ENCODE measurements at places on chromosomes 16 and 17.

GRCh38 chr16:67873435-67874370 lies 851 bp downstream of the EDC4 start:
- no peak for DNase-seq

GRCh38 chr17:75576661-75577060 lies 10.9 kb upstream of the MYO15B start:
- DNase-seq: no peak

DNA sequence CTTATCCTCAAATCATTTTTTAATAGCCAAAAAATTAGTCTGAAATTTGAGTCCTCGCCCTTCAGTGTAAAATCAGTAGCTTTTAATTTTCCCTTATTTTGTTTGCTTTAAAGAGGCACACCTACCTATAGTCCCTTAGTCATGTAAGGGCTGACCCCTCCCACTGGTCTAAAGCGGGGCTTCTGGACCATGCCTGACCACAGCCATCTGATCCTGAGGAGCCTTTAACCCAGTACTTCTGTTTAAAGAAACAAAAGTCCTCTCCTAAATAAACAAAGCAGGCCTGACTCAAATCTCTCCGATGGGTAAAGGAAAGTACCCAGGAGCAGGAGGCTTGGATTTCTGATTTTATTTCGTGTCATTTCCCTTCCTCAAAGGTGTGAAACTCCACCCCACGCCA lies 92.0 kb upstream of the CCL2 start:
- DNase-seq: no peak

DNA sequence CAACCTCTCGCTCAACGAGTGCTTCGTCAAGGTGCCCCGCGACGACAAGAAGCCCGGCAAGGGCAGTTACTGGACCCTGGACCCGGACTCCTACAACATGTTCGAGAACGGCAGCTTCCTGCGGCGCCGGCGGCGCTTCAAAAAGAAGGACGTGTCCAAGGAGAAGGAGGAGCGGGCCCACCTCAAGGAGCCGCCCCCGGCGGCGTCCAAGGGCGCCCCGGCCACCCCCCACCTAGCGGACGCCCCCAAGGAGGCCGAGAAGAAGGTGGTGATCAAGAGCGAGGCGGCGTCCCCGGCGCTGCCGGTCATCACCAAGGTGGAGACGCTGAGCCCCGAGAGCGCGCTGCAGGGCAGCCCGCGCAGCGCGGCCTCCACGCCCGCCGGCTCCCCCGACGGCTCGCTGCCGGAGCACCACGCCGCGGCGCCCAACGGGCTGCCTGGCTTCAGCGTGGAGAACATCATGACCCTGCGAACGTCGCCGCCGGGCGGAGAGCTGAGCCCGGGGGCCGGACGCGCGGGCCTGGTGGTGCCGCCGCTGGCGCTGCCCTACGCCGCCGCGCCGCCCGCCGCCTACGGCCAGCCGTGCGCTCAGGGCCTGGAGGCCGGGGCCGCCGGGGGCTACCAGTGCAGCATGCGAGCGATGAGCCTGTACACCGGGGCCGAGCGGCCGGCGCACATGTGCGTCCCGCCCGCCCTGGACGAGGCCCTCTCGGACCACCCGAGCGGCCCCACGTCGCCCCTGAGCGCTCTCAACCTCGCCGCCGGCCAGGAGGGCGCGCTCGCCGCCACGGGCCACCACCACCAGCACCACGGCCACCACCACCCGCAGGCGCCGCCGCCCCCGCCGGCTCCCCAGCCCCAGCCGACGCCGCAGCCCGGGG lies 1.3 kb downstream of the FOXC2 start:
- DNase-seq: no peak

- no peak for DNase-seq
Measured at GRCh38 chr17:63826468-63827001, 696 bp upstream of the PSMC5 start.

- no peak for DNase-seq
Measured at GRCh38 chr16:77402118-77402517, 32.7 kb downstream of the ADAMTS18 start.

DNA sequence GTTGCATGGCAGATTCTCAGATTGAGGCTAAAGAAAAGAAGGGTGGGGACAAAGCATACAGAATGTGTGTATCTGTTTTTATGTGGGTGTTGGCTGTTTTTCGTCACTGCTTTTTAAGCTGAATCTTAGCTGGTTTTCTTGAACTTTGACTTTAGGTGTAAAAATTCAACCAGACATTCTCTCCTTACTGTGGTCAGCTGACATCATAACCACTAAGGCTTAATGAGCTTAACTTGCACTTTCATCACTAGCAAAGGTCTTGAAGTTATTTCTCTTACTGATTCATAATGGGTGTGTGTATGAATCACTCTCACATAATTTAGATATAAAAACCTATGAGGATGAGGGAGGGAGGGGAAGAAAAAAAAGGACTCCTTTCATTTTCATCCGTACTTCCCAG lies 4.0 kb upstream of the CDC6 start:
- DNase-seq: no peak

GRCh38 chr16:46976550-46976949 lies 3.1 kb upstream of the DNAJA2 start:
- DNase-seq: no peak

- DNase-seq: no peak
Measured at GRCh38 chr17:16989230-16989952, 17.5 kb upstream of the TNFRSF13B start.

- DNase-seq: no peak
Measured at GRCh38 chr17:50355701-50356341, 9.9 kb downstream of the XYLT2 start.

GRCh38 chr16:69311533-69312387 lies 610 bp downstream of the VPS4A start:
- no peak for DNase-seq

GRCh38 chr17:22272363-22273146 lies 580.2 kb downstream of the KCNJ18 start:
- no peak for DNase-seq

- no peak for DNase-seq
Measured at GRCh38 chr16:81601601-81602255, 157.1 kb downstream of the CMIP start.

DNA sequence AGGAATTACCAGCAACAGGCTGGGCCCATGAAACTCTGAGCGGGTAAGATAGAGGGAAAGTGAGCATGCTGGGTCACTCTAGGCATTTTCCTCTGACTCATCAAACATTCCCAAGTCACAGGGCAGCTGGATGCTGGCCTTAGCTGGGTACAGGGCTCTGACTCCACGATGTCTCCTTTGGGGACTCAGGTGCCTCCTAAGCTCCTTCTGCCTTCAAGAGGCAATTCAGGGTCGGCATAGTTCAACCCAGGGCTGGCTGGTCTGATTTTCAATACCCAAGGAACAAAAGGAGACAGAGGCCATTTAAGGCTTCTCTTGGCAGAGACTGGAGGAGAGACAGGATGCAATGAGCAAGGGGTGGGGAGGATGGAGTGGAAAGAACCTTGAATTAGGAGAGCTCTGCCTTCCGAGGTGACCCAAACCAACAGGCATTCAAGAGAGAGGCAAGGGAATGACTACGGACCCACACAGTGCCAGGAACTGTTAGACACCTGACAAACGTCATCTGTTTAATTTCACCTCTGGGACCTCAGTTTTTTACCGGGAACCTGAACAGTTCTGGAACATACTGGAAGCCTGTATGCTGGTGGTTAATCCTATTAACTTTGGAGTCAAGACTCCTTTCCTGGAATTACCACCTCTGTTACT lies 910 bp downstream of the WBP2 start:
- no peak for DNase-seq

DNA sequence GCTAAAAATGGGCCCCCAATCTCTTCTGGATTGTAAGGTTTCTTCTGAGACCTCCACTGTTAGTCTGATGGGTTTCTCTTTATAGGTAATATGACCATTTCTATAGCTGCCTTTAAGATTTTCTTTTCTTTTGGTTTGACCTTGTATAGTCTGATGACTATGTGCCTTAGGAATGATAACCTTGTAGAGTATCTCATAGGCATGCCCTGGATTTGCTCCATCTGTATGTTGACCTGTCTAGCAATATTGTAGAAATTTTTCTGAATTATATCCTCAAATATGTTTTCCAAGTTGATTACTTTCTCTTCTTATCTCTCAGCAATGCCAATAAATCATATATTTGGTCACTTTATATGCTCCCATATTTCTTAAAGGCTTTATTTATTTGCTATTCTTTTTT lies 1403.8 kb upstream of the GOT2 start:
- no peak for DNase-seq

- peak; percentile 92 for DNase-seq
Measured at GRCh38 chr17:73092523-73093135, at the start of gene SLC39A11. Gene SLC39A11 (minus strand): TSS chr17:73092688. CDS start chr17:73088764, 3,924 bp downstream.

- no peak for DNase-seq
Measured at GRCh38 chr16:62738666-62739460, 702.6 kb upstream of the CDH8 start.

DNA sequence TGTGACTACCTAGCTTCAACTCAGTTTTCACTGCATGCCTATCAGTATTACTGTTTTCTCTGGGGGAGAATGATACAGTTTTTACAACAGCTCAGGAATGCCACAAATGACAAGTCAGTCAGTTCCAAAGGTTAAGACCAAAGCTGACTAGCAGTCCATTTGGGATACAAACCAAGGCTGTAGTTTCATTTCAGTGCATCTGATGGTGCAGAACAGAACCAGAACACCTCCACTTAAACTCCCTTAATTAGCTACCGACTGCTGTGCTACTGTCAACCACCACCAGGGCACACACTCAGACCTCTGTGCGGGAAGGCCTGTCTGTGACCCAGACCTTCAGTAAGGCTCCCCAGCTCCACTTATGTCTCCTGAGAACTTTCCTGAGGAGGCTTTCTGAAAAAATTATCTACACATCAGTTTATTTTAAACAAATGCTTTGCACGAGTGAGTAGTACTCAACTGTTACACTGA lies 20.4 kb downstream of the NFE2L1 start:
- no peak for DNase-seq

- DNase-seq: no peak
Measured at GRCh38 chr17:44992242-44992939, 24.3 kb upstream of the C1QL1 start.

DNA sequence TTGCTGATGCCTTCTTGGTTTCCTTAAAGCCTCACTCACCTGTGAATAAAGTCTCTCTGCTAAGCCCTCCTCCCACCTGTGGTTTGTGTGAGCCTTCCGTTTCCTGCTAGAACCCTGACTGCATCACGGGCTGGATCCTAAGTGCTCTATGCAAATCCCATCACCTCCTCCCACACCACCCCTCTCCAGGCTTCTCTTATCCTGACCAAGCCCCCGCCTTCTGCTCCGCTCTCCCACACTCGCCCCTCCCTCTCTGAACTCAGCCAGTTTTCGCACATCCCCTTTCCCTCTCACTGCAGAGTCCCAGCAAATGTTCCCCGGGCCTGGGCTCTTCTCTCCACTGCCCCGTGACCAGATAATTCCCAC lies 51.8 kb downstream of the PIMREG start:
- DNase-seq: no peak

DNA sequence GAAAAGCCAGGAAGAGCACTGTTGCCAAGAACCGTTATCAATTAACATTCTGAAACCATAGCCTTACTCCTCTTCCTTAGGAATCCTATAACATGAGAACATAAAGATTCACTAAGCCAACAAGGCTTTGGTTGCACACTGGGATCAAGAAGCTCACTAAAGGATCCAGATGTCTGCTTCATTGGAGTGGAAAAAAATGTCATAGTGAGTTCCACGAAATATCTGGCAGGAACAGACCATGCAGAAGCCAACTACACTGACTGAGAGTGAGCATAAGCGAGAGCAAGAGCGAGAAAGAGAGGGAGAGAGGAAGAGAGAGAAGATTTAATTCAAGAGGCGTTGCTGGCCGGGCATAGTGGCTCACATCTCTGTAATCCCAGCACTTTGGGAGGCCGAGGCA lies 13.4 kb upstream of the MEIOC start:
- no peak for DNase-seq

DNA sequence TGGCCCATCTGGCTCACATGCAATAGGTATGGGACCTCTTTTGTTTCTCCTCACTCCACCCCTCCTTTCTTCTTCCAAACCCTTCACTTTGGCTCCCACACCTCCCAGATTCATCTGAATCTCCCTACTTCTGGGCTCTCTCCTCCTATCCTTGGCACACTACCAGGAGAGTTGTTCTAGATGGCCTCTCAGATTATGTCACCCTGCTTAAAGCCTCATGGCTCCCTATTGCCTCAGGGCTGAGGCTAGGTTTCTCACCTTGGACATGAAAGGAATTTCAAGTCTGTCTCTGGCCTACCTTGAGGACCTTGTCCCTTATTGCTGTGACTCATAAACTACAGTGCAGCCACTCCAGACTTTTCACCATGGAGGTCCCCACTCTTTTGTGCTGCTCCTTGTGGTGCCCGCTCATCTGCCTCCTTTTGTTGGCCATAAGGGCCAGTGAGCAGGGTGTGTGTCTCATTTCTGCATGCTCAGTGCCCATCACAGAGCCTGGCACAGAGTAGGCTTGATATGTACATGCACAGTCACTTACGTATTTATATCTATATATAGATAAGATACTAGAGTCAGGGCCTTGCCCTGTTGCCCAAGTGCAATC lies 1.0 kb upstream of the MFAP4 start:
- DNase-seq: no peak

Measured in NCI-H187 (cell line).